Stimulated activated CD8-positive, alpha-beta memory T cell treated with anti-CD3 and anti-CD28 coated beads, Interleukin-7, amount 100 ng/mL, for 24 hours (primary cell): ENCODE measurements at places on chromosomes 7 and 10.

- DNase-seq: no peak
These were observed 146.5 kb downstream of the GLRX3 start for GRCh38 chr10:130282492-130283218.

- DNase-seq: no peak
These were observed 19.1 kb downstream of the TMEM176B start for GRCh38 chr7:150781103-150781502.

DNA sequence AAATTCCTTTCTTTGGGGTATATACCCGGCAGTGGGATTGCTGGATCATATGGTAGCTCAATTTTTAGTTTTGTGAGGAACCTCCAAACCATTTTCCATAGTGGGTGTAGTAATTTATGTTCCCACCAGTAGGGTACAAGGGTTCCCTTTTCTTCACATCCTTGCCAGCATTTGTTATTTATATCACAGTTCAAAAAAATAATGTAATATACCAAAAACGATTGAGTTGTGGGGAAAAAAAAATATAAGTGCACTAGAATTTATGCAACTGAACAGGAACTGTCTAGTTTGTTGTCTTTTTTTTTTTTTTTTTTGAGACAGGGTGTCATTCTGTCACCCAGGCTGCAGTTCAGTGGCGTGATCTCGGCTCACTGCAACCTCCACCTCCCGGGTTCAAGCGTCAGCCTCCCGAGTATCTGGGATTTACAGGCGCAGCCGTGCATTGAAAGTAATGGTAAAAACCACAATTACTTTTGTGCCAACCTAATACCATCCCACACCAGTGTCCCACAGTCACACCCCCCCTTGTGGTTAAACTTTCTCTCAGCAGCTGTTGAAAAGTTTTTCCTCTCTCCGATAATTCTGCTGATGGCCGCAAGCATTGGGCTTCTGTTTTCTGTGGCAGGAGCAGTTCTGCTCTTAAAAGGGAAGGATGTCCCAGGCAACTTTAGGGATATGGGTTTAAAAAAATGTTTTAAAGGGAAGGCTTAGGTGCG, 6.8 kb upstream of the LAT2 start:
- DNase-seq: no peak

DNA sequence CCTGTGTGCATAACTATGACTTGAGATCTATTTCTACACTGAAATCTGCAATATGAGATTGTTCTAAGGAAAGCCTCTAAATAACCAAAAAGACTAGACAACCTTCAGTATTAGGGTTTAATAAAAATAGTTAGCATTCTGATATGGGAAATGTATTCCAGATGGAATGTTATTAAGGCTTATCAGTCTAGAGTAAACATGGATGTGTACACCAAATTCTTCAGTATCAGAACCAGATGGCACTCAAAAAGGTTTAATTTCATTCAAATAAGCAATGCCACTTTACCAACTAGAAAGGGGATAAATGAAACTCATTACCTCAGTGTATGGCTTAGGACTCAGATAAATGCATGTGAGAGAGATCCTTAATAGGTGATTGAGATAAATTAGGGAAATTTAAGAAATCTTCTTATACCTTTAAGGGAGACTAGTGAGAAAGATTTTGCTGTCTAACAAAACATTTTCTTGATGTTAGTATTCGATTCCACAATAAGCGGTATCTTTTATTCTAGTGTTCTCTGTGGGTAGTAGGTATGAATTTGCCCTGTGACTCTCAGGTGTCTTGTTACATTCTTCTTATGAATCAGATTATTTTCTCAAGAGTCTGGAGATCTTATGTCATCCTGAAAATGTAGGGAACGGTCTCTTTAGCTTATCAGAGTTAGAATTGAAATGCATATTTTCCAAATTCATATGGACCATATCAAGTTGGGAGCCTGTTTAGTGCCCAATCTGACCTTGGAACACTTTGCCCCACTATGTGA, 159.2 kb downstream of the PRKG1 start:
- no peak for DNase-seq

DNA sequence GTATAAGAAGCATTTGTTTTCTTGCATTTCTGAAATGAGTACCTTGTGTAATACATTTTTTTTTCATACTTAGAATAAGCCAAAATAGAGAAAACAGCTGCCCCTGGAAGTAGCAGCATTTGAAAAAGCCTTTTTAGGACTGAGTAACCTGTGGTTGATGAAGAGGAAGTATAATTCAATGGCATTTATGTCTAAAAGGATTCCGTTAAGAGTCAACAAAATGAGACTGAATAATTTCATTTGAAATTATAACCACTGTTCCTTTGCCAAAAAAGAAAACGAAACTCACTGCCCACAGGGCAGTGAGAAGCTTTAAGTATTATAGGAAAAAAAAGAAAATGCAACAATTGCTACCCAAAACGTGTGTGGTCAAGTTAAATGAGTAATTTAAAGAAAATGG, 705.6 kb upstream of the PHF14 start:
- no peak for DNase-seq

DNA sequence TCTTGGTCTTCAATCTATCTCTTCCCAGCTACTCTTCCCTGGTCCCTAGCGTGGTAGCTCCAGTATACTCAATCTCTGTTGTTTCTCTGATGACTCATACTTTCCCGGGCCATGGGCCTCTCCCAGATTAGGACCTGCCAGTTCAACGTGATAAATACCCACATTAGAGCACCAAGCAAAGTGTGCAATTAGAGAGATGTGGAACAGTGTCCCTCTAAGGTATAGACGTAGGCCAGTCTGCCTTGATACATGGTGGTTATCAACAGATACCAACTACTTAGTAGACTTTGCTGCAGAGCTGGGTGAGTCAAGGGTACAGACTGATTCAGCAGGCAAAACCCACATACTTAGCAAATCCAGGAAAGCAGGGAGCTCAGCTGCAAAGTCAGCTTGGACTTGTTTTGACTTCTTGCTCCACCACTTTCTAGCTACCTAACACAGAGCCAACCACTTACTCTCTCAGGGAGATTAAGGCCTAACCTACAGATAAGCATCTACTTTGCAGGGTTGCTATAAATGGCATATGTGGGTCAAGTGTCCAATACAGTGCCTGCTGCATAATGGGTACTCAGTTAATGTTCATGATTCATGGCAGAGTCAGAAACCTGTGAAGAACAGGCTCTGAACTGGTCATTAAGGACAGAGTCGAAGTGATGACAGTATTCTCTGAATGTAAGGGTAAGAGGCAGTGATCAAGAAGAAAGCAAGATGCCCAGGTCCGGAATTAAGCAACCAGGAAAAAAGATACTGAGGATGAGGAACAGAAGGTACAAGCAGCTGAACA, 176.1 kb downstream of the CHN2 start:
- no peak for DNase-seq

DNA sequence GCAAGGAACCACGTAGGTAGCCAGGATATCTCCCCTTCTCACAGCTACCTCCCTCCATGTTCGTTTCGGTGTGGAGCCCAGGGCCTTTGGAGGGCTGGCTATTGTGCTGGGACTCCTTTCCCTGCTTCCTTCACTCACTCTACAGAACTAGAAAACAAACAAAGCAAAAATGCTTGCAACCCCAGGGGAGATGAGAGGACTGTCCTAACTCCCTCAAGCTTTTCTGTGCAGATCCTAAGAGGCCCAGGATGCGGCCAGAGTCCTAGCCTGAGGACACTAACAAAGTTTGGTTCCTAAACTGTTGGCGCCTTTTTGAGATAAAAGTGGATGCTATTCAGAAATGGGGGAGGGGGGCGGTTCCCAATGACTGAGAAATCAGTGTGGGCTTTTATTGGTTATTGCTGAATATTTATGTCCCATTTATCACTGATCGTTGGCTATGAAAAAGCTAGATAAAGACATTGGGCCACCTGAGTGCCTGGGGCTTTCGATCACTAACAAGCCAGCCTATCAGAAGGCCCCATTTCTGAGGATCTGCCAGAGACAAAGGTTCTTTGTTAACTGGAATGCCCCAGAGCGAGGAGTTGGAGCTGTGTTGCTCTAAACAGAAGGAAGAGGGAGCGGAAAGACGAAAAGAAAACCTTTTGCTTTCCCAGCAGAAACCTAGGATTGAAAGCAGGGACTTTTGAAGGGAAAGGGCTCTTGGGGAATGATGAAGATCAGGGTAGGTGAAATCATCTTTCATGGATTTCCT, 95.2 kb upstream of the EGR2 start:
- DNase-seq: no peak
